Activated CD4-positive, alpha-beta T cell treated with anti-CD3 and anti-CD28 coated beads, Interleukin-2, amount 10 ng/mL, durations not matched to agents 7 days and 5 days (primary cell): ENCODE measurements at places on chromosomes 3 and 15. TPM values are rescaled to one million over a fixed set of nuclear protein-coding genes. Genes with fewer than 3 reads are reported as not detected.

Gene TRIM71
- not detected for total RNA-seq

Gene FAM107A
- not detected for total RNA-seq

Gene ASB14
- total RNA-seq = not detected

Gene NANOGP8
- not detected for total RNA-seq

Gene CHRNA3
- not detected for total RNA-seq

Gene ITGA11
- 1.1 TPM for total RNA-seq

Gene TMEM108
- total RNA-seq = not detected

Gene LRRC2
- 0.27 TPM for total RNA-seq

Gene HLTF
- total RNA-seq = 18.7 TPM

Gene PLSCR5
- not detected for total RNA-seq

Gene SPINT1
- total RNA-seq = 2.9 TPM

Gene ACAN
- total RNA-seq = not detected

Gene RTP4
- 18.9 TPM for total RNA-seq

Gene SLC9A9
- total RNA-seq = 16.4 TPM

Gene DNAH1
- total RNA-seq = 25.2 TPM

Gene C3orf18
- total RNA-seq = 29.0 TPM

Gene EOMES
- total RNA-seq = 0.52 TPM

Gene SMCO1
- not detected for total RNA-seq

Gene ZNF501
- 3.6 TPM for total RNA-seq

Gene ARMC8
- total RNA-seq = 39.0 TPM

Gene HTR3C
- not detected for total RNA-seq

Gene ZPLD1
- not detected for total RNA-seq

Gene CXCR6
- total RNA-seq = 18.0 TPM

Gene MESP1
- 1.6 TPM for total RNA-seq

Gene LEKR1
- total RNA-seq = 0.54 TPM

Gene SLC51A
- not detected for total RNA-seq

Gene IGF2BP2
- 0.62 TPM for total RNA-seq

Gene TERC
- 4.6 TPM for total RNA-seq

Gene ZNF770
- total RNA-seq = 46.7 TPM

Gene TMEM45A
- total RNA-seq = 0.15 TPM

Gene NR2F2
- total RNA-seq = not detected

Gene PHLDB2
- 1.9 TPM for total RNA-seq

Gene CCR8
- 1.9 TPM for total RNA-seq

Gene DUOXA2
- not detected for total RNA-seq

Gene APH1B
- 7.3 TPM for total RNA-seq

Gene PAK2
- 88.6 TPM for total RNA-seq

Gene BOC
- not detected for total RNA-seq

Gene ALDH1L1
- total RNA-seq = not detected

Gene RGMA
- 0.15 TPM for total RNA-seq

Gene PPP1R14D
- total RNA-seq = not detected

Gene PAQR5
- not detected for total RNA-seq

Gene MUC20
- 1.4 TPM for total RNA-seq

Gene PSMD6
- total RNA-seq = 73.4 TPM

Gene CFAP100
- total RNA-seq = not detected

Gene ZNF774
- 1.1 TPM for total RNA-seq
